ENCODE measurements at places on chromosomes 5 and 9.
A peak's percentile ranks its signal among the peaks of the same experiment; 100 is the strongest.

GRCh38 chr9:38391278-38392118, 1.0 kb upstream of the ALDH1B1 start:
- DNase-seq = no peak

- no peak for DNase-seq
These were observed 2.9 kb upstream of the PTGS1 start for GRCh38 chr9:122367774-122368460.

DNA sequence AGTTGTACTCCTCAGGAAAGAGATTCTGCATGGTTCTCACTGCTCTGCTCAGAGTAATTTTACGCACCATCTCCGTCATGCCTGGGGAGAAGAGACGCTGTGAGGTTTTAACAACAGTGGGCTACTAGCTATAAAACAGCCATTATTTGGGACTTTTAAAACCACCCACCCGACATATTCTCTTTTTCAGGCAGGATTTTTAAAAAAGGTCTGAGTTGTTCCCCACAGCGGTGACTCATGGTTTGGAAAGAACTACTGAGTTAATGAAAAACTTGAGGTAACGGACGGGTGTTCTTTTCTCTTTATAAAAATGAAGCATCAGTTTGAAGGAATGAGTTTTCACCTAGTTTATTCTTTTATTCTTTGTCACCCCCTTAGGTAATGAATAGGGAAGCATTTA, 61.3 kb downstream of the TTLL11 start:
- no peak for DNase-seq

DNA sequence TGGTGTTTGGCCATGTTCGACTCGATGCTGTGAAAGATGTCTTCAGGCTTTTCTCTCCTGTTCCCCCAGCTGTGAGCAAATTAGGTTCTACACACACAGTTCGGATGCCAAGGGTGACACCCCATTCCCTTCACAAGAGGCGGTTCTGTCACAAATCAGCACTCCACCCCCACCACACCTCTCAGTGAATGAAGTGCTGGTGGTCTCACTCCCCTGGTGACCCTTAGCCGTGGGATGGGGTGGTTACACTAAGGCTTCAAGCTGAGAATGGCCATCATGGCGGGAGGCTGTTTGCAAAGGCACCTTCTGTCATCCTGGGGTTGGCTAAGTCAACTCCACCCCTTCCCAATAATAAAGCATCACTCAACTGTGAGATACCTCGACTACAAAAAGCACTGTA, 26.4 kb downstream of the AMBP start:
- no peak for DNase-seq

GRCh38 chr5:131774652-131775367, 22.0 kb downstream of the FNIP1 start:
- no peak for DNase-seq

- no peak for DNase-seq
These were observed 120.7 kb downstream of the MYO10 start for GRCh38 chr5:16815432-16815831.

DNA sequence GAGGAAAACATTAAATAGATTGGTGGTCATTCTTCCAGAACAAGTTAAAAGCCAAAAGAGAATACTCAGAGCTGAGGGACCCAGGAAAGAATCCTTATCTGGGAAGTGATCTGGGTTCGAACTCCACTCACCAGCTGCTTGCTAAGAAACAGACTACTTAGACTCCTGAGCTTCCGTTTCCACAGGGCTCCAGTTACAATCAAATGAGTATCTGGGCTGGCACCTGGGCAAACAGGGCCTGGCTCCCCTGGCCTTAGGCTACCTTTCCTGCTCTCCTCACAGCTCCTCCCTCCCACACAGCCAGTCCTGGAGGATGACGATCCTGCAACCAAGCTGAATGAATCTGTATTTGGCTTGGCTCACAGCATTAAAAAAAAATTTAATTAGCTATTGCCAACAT, 2.5 kb downstream of the MAPK9 start:
- DNase-seq = no peak

- DNase-seq = no peak
These were observed 92.9 kb upstream of the LPAR1 start for GRCh38 chr9:111131211-111131610.

DNA sequence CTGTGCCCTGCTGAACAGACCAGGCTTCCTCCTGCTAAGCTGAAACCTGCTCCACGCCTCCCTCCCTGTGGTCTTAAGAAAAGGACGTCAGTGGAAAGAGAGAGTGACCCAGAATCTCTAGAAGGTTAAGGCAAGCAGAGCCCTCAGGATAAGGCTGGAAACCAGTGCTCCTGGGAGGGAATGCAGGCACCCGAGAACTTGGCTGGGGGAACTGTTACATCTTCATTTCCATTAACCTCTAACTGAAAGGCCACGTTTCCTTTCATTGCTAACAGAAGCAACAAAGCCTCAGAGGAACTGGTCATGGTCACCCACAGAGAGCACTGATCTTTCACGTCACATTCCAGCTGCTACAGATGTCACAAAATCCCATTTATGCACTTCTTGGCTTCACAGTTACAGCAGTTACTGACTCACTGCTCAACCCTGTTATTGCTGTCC, 26.1 kb upstream of the AKNA start:
- DNase-seq = no peak

DNA sequence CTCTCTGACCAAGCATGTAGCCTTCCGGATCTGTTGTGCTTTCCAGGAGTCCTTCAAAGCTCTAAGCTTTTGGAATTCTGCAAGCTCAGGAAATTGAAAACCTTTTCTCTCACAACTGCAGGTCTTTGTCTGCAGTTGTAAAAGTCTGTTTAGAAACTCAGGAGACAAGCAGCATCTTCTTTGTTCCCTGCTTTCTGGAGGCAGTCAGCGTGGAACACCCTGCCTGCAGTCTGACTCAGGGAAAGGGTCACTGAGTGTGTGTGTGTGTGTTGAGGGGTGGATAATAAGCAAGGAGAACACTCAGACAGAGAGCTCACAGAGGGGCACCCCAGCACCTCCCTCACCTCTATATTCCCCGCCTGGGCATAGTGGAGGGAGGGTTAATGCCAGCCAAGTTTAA, 29.1 kb downstream of the KCNIP1 start:
- DNase-seq = no peak

- DNase-seq = no peak
These were observed 27.2 kb upstream of the LAMC3 start for GRCh38 chr9:130981756-130982137.

DNA sequence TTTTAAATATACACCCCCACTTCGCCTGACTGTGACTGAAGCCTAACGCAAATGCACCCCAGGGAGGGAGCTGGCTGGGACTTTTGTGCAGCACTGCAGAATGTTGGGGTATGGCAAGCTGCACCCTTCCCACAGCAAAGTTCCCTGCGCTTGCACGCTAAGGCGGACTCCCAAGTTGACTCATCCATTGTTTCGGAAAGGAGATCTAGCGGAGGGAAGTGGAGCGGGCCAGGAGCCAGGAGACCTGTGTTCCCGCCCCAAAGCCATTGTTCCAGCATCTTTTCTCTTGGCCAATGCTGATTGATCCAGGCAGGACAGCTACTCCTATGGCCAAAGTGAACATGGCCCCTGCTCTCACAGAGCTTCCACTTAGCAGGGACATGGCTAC, 202.9 kb downstream of the AOPEP start:
- DNase-seq = no peak

GRCh38 chr5:159878988-159879471, 37.3 kb upstream of the ADRA1B start:
- DNase-seq = peak; percentile 56

DNA sequence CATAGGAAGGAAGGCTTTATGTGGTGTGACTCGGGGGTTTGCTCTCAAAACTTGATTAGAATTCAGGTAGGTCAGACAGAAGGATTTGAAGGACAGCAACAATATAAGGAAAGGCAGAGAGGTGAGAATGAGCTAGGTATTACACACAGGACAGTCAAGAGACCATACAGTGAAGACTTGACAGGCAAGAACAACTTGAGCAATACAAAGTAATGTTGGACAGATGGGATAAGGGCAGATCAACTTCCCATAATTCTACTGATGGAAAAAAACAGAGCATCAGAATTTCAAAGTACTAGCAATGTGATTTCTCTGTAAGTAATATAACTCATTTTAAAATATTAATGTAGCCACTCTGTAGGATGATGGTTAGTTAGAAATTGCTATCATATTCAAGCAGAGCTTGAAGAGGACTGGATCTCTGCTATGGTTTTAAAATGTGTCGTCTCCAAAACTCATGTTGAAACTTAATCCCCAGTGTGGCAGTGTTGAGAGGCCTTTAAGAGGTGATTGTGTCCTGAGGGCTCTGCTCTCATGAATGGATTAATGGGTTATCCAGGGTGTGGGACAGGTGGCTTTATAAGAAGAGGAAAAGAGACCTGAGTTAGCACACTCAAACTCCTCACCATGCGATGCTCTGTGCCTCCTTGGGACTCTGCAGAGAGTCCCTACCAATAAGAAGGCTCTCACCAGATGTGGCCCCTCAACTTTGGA, 22.4 kb upstream of the HOMER1 start:
- no peak for DNase-seq

GRCh38 chr9:83266331-83266665, 203.4 kb upstream of the RASEF start:
- DNase-seq = no peak

Data from nephron progenitor cell (in vitro differentiated cells).